ENCODE measurements at places on chromosomes 2 and 18. TPM values are rescaled to one million over a fixed set of nuclear protein-coding genes. Genes with fewer than 3 reads are reported as not detected.
A peak's percentile ranks its signal among the peaks of the same experiment; 100 is the strongest.

HS6ST1 gene
- total RNA-seq, result 21.3 TPM

G6PC2 gene
- total RNA-seq, result not detected

ANKAR gene
- total RNA-seq, result 2.1 TPM

DNA sequence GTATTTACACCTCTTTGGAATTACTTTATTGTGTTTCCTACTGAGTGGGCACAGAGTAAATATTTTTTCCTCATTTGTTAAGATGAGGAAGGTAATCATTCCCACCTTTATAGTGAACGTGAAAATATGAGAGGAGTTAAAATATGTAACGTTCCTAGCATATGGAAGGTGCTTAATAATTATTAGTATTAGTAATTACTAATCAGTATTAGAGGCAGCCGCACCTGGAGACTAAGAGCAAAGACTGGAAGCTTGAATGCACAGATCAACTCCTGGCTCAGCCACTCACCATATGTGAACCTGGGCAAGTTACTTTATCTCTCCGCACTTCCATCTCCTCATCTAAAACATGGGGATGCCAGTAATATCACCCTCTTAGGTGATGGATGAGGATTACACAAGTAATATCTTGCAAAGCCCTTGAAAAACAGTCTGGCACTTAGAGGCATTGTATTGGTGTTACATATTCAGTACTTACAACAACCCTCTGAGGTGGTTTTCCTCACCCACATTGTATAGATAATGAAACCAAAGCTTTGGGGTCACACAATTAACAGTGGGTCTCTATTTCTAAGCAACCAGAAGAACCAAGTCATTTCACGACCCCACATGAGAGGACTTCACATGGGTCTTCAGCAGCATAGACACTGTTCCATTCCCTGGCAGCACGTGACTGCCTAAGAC, 100.3 kb upstream of the KCTD1 start:
- no peak for DNase-seq

DNA sequence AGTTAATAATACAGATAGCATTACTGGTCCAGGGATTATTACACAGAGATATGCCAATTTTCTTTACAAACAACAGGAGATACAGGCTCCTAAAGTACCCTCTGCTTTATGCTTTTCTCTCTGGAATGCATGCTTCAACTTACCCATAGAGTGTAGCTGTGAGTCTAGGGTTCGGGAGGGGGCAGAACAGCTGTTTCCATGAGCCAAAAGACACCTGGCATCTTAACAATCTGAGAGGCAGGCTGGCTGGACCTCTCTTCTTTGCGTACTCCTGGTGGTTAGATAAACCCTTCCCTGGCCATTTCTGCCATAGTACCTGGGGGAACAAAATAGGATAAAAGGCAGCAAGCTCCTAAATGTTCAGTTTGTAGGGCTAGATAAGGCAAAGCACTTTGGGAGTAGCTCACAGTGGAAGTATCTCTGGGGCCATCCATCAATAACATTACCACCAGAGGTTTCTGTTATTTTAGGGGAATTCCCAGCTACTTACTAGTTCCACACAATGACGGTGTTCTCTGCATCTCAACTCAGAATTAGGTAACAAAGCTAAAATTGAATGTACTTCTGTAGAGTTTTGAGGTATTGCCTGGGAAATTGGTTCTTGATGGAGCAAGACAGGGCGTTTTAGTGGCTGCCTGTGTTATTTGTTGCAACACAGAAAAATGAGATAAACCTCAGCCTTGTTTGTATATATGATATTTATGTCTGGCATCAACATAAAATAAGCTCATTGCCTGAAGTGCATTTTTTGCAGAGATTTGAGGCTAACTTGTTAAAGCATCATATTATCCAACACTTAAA, 6.2 kb upstream of the CCDC85A start:
- no peak for DNase-seq

DNA sequence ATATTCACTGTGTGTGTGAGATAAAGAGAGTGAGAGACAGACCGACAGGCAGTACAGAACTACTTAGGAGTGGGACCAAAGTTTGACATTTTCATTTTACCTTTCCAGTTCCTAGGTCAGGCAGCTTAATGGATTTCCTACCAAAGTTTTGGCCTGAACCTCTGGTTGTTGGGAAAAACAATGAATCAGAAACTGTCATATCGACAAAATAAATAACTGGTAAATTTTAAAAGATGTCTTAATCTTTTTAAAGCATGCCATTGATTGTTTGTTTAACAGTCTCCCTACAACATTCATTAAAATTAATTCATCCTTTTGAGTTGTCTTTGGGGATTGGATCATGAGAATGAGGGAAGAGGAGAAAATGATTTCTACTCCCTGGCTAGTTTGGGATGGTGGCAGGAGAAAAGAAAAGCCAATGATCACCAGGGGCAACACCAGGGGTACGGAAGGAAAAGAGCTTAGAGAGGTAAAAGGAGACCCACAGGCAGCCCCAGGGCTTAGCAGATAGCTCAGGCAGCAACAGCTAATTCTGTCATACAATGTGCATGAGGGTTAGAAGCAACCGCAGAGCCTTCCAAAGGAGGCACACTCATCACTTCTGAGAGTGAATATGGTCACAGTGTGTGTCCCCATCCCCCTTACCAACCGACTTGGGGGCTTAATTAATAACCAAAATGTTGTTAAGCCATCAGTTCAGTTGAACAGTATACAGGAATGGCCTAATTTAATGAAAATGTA, 98.5 kb downstream of the CCDC141 start:
- DNase-seq, result no peak

DNA sequence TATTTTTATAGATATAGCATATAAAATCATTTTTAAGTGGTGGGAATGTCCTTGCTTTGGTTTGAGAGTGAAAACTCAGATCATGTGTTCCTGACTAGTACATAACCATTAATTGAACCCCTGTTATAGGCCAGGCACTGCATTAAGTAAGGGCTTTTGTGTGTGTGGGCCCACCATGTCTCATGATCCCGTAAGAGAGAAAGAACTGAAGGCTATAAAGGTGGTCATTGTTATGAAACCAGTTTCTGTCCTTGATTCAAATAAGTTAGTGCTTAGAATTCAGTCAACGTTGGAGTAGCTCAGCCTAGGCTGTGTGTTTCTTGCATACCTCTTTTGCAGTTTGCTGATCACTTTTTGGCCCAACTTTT, 91.5 kb downstream of the LIMS1 start:
- DNase-seq, result no peak

GRCh38 chr2:238638982-238639628, 208.8 kb upstream of the TWIST2 start:
- no peak for DNase-seq

GRCh38 chr2:11742317-11742701, 4.1 kb upstream of the LPIN1 start:
- DNase-seq, result no peak

DNA sequence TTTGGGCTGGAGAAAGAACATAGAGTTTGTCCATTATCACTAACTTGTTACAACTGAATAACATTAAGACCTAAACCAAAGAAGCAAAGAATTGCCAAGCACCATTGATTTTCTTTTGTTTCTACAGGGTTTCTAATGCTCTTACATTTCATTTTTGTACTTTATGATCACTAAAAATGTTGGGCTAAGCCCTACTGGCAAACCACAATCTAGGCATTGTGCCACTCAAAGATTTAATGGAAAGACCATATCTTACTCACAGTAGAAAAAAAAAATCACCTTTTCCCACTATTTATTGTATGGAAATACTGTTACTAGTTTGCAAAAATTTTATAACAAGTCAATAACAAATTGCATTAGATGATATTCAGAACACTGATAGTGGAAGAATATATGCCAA, 447.4 kb upstream of the PKDCC start:
- DNase-seq, result no peak

- peak; percentile 93 for DNase-seq
Measured at GRCh38 chr2:236833501-236834073, 252.1 kb upstream of the COPS8 start.

DNA sequence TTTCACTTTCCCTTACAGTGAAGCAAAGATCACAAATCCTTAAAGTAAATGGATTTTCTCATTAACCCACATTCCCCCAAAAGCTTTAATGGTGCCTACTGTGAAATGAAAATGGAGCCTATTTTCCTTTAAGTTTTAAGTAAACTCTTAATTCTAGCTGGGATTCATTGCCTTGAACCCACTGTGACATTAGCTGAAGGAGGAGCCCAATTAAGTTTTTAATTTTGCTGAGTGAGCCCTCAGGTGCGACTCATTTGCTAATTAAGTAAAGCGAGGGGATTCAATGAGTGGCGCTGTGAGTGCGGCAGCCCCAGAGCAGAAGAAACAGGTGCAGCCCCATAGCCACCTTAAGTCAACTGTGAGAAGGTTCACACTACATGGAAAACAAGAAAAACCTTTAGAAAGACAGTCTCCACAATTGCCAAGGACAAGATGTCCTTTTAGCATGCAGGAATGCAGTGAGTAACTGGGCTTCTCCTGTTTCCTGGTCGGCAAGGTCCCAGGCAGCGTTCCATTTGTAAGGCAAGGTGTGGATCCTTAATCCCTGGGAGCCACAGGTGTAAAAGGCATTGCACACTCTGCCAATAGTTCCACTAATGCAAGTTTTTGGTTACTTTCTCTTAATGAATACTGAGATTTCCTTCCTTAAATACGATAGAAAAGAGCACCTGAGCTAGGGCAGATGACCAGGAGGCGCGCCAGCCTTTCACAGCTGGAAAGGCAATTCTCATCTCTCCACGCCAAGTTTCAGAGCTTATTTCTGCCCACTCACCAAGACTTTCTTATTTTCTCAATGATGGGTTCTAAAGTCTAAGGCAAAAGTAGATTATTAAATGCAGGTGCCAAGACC, 87.7 kb downstream of the TMEM18 start:
- no peak for DNase-seq

GRCh38 chr18:23229472-23229871, 94.2 kb downstream of the CABLES1 start:
- DNase-seq, result no peak

DNA sequence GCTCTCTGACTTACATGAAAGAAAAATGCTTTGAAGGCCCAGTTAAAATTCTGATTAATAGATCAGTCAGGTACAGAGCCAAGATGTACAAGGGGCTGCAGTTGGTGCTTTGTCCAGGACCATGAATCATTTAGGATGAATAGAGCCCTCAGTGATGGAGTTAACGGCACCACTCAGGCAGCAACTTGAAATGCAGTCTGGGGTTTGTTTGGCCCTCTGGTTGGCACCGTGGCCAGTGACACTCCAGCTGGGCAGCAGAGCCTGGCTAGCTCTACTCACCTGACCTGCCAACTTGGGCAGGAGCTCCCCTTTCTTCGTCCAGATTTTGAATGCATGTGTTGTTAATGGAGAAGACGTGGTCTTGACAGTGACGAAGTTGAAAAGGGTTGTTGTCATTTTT, 493.0 kb upstream of the ACVR2A start:
- DNase-seq, result no peak

- no peak for DNase-seq
Measured at GRCh38 chr2:151315381-151315903, 26.0 kb upstream of the NMI start.

- DNase-seq, result peak; percentile 44
Measured at GRCh38 chr18:11994703-11995444, 13.6 kb downstream of the IMPA2 start.

GRCh38 chr18:77033575-77033974, 99.0 kb downstream of the MBP start:
- no peak for DNase-seq

GRCh38 chr18:10798727-10799550, 273.1 kb downstream of the NAPG start:
- peak; percentile 39 for DNase-seq
